Stimulated activated CD8-positive, alpha-beta memory T cell treated with anti-CD3 and anti-CD28 coated beads, Interleukin-7, amount 100 ng/mL, for 1 hour (primary cell): ENCODE measurements at places on chromosomes 3 and 15.

DNA sequence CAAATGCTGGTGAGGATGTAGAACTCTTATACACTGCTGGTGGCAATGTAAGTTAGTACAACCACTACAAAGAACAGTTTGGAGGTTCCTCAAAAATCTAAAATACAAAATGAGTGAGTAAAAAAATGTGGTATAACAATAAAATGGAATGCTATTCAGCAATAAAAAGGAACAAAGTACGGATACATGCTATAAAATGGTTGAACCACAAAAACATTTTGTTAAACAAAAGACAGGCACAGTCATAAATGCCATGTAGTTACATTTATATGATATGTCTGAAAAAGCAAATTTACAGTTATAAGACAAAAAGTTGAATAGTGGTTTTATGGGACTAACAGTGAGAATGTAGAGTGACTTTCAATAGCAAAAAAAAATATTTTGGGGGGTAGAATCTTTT, 285.8 kb downstream of the TBC1D5 start:
- DNase-seq = no peak

DNA sequence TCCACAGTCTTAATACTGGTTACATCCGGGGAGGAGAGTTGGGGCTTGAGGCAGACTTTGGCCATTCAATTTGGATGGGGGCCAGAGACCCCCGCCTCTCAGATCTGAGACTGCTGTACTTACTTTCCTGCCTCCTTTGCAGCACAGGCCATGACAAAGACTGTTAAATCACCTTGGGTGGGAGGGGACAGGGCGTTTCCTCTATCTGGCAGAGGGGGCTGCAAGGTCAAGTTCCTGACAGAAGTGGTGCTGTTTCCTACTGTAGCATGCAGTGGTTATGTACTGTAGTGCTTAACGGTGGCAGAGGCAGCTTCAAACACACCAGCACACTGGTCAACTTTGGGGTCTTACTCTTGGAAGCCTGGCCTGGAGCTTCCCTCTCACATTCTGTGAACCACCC, 261.2 kb upstream of the LRRFIP2 start:
- DNase-seq = no peak

DNA sequence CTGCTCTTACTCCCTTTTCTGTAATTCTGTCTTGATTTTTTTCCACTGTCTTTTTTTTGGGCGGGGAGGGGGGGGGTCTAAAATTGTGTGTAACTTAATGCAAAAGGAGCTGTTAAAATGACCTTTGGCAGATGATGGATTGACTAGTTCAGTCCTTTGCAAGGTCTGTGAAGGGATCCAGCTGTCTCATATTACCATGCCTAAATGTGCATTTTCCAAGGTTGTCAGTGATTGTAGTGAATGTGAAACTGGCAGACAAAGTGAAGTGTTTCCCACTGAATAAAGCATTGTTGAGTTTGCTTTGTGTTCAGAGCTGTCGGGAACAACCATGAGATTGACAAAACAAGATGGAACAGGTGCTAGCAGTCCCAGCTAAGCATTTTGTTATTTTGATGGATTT, 110.1 kb upstream of the SKOR1 start:
- no peak for DNase-seq

DNA sequence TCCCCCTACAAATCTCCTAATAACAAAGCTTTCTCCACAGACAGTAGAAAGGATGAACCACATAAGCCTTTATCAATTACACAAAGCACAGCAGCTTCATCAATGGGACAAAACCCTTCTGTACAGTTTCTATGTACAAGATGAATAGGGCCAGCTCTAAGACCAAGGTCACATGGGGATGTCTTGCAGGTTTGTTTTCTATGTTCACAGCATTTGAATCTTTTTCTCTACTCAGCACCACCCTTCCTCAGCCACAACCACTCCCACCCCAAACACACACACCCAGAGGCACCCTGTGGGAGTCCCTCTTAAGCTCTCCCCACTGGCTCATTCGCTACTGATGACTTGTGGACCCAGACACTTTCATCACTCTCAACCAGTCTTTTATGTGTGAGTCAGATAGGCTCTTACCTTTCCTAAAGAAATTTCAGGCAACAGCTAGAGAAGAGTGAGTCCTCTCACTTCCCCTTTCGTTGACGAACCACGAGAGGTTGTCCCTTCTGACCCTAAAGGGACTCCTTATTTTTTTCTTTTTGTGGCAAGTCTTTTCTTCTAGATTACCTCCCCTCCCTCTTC, 57.9 kb downstream of the ARHGAP31 start:
- DNase-seq = peak; percentile 8

GRCh38 chr3:108037770-108038169, 53.1 kb downstream of the CD47 start:
- no peak for DNase-seq

GRCh38 chr3:112640276-112640929, 540 bp downstream of the CCDC80 start:
- no peak for DNase-seq

GRCh38 chr3:141360888-141361598, 7.3 kb upstream of the ZBTB38 start:
- no peak for DNase-seq

GRCh38 chr15:81852411-81853149, 193.2 kb downstream of the MEX3B start:
- DNase-seq = no peak

- DNase-seq = no peak
Measured at GRCh38 chr15:38688761-38689160, 124.1 kb upstream of the RASGRP1 start.
